ENCODE measurements at places on chromosomes 2 and 18.

DNA sequence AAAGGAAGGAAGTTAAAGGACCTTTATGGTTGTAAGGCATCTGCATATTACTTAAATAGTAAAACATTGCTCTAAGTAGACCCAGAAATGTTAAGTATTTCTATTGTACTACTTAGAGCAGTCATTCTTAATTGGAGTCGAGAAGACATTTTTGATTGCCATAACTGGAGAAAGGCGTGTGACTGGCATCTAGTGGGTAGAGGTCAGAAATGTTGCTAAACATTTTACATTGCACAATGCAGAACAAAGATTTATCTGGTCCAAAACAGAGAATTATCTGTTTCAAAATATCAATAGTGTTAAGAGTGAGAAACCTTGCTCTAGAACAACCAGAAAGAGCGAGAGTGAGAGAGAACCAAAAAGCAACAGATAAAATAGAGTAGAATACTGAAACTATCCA is 23.3 kb upstream of the ROCK1 start:
- no peak for DNase-seq

- no peak for DNase-seq
Measured at GRCh38 chr2:118857677-118858484, 10.4 kb upstream of the EN1 start.

GRCh38 chr18:6650127-6650507 is 79.4 kb upstream of the ARHGAP28 start:
- DNase-seq: no peak

DNA sequence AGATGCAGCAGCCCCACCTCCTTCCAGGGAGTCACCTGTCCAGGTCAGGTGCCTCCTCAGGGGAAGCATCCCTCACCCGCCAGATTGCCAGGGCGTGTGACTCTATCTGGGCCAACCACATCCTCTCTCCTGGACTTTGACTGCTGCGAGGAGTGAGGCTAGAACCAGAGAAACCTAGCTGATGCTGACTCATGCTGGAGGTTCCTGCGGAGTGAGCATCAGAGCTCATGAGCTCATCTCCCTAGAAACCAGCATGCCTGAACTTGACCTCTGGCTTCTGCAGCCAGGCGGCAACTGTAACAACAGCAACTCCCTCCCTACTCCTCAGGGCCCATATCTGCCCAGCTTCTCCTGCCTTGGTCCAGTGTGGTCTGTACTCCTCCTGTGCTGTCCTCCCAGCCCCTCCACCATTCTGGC is 28.3 kb upstream of the NT5DC4 start:
- DNase-seq: peak; percentile 87

GRCh38 chr2:151844211-151844896 is 16.1 kb upstream of the ARL5A start:
- DNase-seq: no peak

GRCh38 chr2:135657806-135658582 is 83.7 kb upstream of the UBXN4 start:
- no peak for DNase-seq

DNA sequence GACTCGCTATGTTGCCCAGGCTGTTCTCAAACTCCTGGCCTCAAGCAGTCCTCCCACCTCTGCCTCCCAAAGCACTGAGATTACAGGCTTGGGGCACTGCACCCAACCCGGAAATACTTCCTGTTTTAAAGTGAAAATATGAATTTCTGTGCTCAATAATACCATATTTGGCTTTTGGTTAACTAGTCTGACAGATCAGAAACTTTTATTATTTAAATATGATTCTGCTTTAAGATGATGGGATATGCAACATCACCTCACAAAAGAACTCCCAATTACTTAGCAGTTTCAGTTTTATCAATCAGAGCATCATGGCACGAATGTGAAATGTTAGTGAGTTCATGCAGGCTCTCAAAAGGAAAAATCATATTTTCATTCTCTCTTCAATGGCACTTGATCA is 120.6 kb downstream of the PTRHD1 start:
- DNase-seq: no peak

- no peak for DNase-seq
Measured at GRCh38 chr18:9858642-9859041, 27.1 kb upstream of the TXNDC2 start.

- peak; percentile 13 for DNase-seq
Measured at GRCh38 chr2:213104092-213104902, 47.1 kb downstream of the IKZF2 start.

DNA sequence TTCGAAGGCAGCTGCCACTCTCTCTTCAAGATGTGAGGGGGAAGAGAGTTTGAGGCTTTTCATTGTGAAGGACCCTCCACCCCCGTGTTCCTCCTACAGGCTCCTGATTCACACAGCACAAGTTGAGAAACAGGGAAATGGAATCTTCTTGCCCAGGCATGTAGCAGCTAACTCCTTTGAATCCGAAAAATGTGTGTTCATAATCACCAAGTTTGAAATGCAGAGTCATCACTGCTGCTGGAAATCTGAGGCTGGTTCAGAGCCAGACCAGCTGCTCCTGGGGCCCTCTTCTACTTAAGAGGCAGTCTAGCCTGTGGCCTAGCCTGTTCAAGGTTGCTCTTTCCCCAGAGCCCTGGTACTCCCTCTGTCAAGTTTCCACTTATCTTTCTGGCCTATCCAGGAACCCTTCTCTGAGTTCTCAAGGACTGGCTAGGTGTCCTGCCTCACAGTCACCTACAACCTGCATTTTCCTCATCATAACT is 166.4 kb downstream of the TMEM247 start:
- DNase-seq: peak; percentile 92

GRCh38 chr2:136909777-136910176 is 144.4 kb downstream of the THSD7B start:
- no peak for DNase-seq

DNA sequence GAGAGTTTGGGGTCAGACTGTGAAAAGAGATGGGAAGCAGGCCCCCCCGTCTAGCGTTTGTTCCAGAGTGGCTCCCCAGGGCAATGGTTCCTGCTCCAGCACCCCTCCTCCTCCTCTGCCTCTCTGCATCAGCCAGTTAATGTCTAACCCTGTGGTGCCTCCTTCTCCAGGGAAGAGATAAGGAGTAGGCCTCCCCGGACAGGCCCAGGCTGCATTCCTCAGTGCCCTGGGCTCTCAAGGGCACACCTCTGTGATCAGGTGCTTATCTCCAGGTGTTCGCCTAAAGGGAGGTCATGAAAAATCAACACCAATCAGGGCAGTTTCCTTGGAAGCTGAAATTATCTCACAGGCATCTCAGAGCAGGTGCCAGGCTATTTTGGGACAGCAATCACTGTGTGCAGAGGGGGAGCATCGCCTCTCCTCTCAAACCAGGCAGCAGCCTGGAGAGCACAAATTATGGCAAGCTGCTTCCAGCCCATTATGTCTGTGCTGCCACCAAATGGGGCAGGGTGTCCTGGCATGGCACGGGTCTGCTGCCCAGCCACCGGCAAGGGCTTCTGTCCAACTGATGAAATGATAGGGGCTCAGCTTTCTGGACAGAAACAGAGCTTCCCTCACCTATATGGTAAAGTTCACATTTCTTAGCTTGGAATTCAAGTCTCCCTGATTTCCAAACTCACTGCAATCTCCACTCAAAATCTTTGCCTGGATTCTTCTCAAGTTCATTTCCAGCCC is 255.8 kb upstream of the SLC14A2 start:
- DNase-seq: no peak

- DNase-seq: peak; percentile 94
Measured at GRCh38 chr2:73870084-73870483, 22.7 kb upstream of the ACTG2 start.

DNA sequence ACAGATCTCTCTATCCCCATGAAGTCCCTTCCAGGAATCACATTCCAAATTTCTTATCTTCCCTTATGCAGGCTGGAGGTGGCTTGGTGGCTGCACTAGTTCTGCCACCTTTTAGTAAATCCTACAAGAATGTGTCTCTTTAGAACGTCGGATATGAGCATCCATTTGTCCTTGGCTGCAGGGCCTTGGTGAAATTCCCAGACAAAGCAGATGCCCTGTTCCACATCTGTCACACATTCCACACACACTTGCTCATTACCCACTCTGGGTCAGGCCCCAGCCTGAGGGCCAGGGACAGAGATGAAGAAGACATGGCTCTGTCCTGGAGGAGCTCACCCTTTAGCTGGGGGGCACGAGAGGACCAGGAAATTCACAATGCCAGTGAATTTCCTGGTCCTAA is 31.2 kb upstream of the GPR17 start:
- no peak for DNase-seq

DNA sequence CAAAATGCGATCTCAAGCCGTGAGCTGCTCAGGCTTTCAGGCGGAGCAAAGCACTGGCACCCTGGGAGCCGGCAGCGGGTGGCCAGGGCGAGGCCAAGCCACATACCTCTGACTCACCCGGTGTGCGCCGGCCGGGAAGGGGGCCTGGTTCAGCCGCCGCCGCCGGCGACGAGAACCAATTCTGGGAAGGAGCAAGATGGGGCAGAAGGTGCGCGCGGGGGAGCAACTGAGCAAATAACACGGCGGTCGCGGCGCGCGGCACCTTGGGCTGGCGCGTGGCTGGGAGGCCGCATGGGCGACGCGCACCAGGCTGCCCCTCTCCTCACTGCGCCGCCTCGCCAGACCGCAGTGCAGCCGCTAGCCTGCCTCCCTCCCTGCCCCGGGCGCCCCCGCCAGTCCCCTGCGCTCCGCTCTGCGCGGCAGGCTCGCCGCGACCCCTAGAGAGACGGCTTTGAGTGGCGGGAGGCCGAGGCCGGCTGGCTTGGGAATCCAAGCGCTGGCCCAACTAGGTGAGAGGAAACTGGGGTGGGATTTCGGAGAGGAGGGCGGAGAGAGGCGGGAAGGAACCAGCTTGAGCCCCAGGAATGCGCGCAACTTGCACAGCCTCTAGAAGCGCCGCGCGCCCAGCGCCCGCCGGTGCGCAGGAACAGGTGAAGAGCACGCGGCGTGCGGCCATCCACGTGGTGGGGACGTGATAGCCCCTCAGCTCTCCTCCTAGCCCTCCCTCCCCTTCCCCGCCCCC is 3.2 kb downstream of the NRP2 start:
- no peak for DNase-seq

- DNase-seq: no peak
Measured at GRCh38 chr2:111216811-111217652, 96.3 kb downstream of the BCL2L11 start.

- no peak for DNase-seq
Measured at GRCh38 chr2:232213176-232213575, 165.4 kb upstream of the ALPP start.

- DNase-seq: no peak
Measured at GRCh38 chr2:218363736-218364135, 7.1 kb downstream of the CATIP start.

GRCh38 chr18:76380791-76381405 is 114.1 kb downstream of the ZNF516 start:
- no peak for DNase-seq

DNA sequence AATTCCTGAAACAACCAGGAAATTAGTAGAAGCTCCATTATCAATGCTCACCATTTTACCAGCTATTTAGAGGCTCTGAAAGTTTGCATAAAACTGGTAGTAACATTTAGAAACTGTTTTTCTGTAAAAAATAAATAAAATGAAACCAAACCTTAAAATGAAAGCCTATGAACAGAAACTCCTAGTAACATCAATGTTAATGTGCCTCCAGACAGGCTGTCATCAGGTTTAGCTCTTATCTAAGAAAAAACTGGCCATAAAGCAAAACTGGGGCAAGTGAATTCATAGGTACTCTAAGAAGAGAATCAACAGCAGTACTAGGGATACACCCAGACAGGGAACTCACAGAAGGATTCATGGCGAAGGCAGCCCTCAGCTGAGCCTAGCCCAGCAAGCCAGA is 8.0 kb downstream of the E2F6 start:
- no peak for DNase-seq

DNA sequence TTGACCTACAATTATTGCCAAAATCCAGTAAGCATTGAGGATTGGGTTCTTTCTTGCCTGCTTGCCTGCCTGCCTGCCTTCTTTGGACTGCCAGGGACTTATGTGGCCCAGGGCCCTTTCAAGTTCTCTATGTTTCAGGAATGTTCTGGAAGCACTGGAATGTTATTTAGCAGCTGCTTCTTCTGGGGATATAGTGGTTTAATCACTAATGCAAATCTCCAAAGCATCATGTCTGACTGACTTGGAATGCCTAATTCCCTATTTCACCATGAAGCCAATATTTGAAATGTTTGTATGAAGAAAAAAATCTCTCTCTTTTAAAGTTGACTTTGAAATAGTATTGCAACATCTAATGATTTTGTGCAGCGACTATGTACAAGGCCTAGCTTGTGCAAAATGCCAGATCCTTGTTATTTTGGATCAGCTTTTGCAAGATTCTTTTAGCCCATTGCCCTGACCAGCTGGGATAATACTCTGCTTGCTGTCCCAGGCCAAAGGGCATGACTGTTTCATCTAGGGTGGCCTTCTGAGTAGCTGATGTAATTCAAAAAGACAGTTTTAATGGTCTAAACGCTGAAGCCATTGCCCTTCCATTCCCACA is 204.6 kb downstream of the RND3 start:
- DNase-seq: no peak

GRCh38 chr2:205020673-205021072 is 475.4 kb downstream of the PARD3B start:
- DNase-seq: no peak

GRCh38 chr2:7987992-7988391 is 693.9 kb upstream of the ID2 start:
- DNase-seq: no peak

DNA sequence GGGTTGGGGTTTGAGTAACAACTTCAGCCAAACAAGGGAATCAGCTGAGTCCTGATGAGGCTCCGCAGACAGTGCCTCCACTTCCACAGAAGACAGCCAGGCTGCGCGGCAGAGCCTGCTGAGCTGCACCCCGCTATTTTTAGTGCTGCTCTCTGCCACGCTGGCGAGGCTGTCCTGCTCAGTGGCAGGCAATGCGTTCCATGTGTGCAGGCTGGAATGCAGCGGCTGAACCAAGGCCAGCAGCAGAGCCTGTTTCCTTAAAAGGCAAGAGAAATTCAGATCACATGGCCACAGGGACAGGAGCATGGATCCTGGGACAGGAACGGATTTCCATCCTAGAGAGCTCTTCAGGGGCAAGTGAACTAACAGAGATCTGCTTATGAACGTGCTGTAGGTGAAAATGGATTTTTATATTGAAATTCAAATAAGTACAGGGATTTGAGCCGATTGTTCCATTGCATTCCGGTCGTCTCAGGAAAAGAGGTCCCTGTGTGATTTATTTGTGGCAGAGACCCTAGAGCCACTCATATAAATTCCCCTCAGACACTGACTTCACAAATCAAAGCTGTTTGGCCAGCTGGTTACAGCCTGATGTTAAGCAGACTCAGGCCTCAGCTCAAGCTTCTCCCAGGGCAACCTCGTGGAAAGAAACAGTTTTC is 98.7 kb downstream of the COL6A3 start:
- DNase-seq: peak; percentile 94

DNA sequence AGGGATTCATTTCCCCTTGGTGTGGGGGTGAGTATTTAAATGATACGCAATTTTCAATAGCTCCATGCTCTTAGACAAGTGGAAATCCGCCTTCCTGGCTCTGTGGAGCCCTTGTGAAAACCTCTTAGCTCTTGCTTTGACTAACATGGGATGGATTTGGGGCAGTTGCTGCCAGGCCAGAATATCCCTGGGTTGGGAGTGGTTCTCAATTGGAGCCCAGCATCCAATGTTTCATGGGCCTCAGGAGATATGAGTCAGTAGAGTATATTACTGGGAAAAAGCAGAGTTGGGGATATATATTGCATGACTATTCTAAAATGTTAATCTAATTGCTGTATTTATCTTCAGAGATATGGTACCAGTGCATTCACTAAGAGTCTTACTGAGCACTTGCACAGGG is 104.4 kb upstream of the IL1R2 start:
- no peak for DNase-seq

GRCh38 chr18:72075040-72075439 is 469.1 kb downstream of the CBLN2 start:
- DNase-seq: no peak

- DNase-seq: no peak
Measured at GRCh38 chr2:33730193-33730592, 131.1 kb upstream of the FAM98A start.

GRCh38 chr2:238790833-238791230 is 57.1 kb upstream of the TWIST2 start:
- DNase-seq: no peak

Measured in AG04450 (cell line).